ENCODE measurements at places on chromosomes 16 and 17.

DNA sequence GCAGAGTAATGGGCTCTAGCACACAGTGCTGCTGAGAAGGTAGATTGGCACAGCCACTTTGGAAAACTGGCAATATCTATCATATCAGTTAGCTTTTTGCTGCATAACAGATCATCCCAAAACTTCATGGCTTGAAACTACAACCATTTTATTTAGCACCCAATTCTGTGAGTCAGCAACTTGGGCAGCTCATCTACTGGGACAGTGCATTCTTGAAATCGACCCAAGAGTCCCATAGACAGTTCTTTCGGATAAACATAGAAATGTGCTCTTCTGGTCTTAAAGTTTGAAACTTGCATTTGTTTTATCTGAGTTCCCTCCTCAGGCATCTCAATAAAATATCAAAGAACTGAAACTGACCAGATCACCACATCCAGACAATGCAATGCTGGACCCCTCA, 76.7 kb downstream of the CEP112 start:
- peak; percentile 86 for DNase-seq

DNA sequence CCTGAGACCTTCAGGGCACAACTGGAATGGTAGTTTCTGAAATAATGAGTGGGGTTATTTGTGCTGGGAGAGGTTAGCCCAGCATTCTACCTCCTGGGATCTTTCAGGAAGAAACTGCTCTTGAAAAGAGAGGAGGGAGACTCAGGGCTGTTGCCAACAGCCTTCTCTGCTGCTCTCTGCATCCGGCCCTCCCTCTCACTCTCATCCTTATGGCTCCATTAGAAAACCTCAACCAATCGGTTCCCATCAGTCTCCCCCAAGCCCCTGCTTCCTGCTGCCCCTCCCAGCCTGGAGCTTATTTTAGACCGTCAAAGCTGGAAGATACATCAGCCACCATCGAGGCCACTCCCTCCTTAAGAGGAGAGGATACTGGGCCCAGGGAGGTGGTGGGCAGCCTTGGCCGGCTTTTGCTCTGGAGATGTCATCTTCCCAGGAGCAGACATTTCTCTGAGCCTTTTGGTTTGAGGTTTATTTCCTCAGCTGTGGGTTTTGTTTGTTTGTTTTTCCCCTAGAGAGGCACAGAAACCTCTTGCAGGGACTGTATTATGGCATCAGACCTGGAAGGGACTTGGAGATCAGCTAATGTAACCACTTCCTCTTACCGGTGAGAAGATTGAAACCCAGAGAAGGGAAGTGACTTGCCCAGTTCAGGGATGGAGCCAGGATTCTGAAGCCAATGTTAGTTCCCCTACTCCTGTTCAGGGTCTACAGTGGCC, 2.7 kb downstream of the MPRIP start:
- peak; percentile 93 for DNase-seq

DNA sequence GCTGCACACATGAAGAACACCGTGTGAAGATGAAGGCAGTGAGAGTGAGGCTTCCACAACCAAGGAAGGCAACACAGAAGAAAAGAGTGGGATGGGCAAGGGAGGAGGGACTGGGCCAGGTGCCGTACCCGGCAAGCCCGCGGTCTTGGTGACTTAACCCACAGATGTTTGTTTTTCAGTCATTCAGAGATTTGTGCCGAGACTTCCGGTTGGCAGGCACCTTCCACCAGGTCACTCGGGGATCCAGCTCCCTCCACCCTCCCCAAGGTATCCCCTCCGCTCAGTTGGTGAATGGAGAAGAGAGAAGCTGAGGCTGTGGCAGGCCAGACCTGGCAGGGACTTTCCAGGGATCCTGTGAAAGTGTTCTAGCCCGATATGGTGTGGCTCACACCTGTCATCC, 4.9 kb upstream of the KREMEN2 start:
- no peak for DNase-seq

DNA sequence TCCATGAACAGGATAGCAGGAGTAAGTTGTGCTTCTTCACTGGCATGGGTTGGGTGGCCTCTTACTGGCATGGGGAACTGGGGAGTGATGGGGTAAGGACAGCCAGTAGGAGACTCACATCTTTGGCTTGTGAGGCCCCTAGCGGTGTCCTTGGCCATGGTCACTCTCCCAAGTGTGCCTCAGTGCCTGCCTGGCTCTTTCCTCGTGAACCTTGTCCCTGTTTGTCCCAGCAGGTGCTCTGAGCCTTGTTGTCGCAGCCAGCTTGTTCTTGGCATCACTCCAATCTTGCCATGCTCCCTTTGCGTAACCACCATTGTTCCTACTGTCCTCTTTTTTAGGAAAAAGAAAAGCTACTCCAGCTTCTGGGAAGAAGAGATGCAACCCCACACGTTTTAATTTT, 53.6 kb upstream of the SDK2 start:
- DNase-seq: no peak

All from EH (cell line).